ENCODE measurements at places on chromosomes 12 and 14.
A peak's percentile ranks its signal among the peaks of the same experiment; 100 is the strongest.

DNA sequence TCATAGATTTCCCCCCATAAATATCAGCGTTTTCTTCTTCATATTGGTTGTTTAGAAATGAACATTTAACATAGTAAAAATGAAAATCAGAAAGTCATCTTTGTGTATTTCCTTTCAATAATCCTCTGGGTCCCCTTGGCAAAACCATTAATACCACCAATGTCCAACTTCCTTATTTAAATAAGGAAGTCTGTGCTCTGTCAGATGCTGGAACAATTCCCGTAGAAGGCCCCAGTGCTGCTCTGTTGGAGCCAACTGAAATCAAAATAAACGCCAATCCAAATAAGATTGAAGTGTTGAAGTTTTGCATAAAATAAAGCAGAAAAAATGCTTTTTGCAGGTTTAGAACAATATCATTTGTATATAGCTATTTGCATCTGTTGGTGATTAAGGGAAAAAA lies 93.1 kb downstream of the PPM1H start:
- no peak for DNase-seq

GRCh38 chr12:90909069-90909770 lies 45.8 kb downstream of the CCER1 start:
- DNase-seq, result peak; percentile 64

GRCh38 chr12:57853864-57854556 lies 7.5 kb upstream of the CTDSP2 start:
- DNase-seq, result no peak

DNA sequence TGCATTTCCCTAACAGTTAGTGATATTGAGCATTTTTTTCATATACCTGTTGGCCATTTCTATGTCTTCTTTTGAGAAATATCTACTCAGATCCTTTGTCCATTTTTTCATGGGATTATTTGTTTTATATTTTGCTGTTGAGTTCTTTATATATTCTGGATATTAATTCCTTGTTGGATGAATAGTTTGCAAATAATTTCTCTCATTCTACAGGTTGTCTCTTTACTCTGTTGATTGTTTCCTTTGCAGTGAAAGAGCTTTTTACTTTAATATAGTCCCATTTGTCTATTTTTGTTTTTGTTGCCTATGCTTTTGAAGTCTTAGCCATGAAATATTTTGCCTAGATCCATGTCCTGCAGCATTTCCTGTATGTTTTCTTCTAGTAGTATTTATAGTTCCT lies 11.5 kb upstream of the SLC4A8 start:
- no peak for DNase-seq

GRCh38 chr12:2548081-2548480 lies 246.7 kb upstream of the FKBP4 start:
- no peak for DNase-seq

GRCh38 chr14:65228436-65228835 lies 126.1 kb upstream of the MAX start:
- no peak for DNase-seq

DNA sequence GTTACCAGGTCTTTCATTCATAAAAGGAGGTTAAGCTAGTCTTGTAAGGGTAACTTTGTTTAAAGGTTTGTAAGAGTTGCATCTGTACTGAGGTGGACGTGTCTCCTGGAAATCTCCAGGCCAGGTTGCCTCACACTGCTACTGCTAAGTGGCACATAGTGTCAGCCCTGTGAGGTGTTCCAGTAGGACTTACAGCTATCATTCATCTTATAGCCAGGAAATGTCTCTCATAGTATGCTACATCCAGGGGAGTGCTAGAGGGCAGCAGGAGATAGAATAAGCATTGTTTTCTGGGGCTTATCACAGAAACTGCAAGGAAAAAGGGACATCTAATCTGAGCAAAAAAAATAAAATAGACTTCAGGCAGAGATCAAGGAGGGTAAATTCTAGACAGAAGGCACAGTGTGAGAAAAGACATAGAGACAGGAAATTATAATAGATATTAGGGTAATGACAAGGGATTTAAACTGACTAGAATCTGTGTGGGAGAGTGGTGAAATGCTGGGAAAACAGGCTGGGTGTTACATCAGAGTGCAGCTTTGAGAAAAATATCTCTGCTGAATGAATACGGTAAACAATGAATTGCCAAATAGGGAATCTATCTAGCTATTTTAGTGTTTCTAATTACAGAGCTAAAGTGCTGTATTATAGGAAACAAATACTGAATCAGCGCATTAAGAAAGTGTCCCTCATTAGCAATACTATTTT lies 205.1 kb upstream of the ABCD2 start:
- peak; percentile 73 for DNase-seq

DNA sequence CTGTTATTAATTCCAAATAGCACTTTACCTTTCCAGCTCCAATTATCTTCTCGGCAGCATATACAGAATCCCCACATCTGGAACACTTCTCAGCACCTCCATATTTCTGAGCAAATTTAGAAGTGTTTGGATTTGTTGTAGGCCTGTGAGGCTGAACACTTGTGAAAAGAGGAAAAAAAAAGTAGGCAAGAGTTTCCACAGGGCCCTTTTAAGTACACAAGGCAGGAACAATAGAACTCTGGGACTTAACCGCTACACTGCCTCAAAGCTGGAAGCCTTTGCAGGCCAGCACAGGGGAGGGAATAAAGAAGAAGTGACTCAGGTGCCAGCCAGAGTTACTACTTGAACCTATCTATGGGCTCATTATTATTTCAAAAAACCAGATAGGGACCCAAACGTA lies 18.6 kb downstream of the CSRP2 start:
- no peak for DNase-seq

- no peak for DNase-seq
These were observed 447.0 kb downstream of the SLC16A7 start for GRCh38 chr12:60042835-60043234.

- no peak for DNase-seq
These were observed 42.3 kb downstream of the ARMH4 start for GRCh38 chr14:58109744-58110143.

DNA sequence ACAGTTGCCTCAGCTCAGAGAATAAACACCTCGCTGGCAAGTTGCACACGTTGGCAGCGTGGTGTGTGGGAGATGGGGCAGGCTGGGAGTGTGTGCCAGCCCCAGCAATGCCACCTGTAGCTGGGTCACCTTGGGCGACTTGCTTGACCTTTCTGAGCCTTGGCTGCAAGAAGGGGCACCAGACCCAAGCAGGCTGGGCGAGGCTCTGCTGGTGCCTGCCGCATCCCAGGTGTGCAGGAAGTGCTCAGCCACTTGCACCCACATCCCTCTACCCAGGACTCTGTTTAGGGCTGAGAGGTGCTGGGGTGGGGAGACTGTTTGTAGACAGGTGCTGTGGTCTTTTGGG lies 629 bp downstream of the FAM181A start:
- DNase-seq, result no peak

DNA sequence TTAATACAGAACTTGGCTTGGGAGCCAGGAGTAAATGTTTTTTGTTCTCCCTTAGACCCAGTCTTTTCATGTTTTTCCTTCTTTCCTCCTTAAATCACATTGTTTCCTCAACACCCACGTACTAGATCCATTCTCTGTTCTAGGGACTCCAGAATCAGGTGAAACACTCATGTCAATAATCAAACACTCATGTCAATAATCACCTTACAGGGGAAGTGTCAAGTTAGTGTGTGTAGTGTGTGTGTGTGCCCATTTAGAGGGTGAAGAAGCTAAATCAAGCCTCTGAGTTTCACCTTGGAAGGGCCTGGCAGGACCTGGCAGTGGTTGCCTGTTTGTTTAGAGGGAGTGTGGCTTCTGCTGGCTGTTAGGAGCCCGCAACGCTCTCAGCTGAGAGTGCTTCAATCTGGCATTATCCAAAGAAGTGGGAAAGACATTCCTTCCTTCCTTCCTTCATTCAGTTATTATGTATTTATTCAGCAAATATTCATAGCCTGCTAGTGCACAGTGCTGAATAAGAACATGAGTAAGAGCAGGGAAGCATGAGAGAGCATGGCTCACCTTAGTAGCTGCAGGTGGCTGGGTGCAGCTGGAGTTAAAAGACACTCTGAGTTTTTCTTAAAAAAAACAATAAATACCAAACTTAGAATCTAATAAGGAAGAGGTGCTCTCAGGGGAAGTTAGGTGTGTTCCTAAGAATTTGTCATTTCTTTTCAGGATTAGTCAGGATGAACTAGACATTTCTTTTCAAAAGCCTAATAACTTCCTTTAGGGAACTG lies 17.6 kb upstream of the EID3 start:
- peak; percentile 37 for DNase-seq

DNA sequence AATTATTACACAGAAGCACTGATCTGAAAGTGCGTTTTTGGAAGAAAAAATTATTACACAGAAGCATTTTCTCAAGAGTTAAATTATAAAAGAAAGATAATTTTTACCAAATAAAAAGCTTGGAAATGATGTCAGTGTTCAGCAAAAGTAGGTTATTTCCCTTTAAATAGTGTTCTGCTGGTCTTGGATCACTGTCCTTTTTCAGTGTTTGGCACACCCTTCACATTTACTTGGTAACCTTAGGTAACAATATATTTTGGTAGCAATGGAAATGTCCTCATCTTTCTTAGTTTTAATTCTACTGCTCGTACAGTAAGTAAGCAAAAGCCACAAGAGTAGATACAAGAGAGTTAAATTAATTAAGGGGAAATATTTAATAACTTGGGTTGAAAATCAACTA lies 40.3 kb downstream of the FERMT2 start:
- no peak for DNase-seq

DNA sequence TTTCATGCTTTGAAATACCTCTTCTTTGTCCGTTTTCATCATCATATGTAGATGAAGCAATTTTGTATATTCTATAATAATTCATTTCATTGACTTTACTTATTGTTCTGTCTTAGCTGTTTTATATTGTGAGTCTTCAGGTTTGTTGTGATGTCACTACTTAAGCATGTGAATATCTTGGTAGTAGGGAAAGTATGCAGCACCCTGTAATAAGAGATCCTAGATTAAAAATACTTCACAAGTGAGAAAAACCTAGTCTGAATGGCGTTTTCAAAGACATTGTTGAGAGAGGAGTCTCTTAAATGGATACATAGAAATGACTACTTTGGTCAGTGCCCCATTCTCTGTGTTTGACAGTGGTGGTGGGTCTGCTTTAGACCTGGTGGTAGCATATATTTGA lies 61.4 kb downstream of the SLC16A7 start:
- DNase-seq, result peak; percentile 47

DNA sequence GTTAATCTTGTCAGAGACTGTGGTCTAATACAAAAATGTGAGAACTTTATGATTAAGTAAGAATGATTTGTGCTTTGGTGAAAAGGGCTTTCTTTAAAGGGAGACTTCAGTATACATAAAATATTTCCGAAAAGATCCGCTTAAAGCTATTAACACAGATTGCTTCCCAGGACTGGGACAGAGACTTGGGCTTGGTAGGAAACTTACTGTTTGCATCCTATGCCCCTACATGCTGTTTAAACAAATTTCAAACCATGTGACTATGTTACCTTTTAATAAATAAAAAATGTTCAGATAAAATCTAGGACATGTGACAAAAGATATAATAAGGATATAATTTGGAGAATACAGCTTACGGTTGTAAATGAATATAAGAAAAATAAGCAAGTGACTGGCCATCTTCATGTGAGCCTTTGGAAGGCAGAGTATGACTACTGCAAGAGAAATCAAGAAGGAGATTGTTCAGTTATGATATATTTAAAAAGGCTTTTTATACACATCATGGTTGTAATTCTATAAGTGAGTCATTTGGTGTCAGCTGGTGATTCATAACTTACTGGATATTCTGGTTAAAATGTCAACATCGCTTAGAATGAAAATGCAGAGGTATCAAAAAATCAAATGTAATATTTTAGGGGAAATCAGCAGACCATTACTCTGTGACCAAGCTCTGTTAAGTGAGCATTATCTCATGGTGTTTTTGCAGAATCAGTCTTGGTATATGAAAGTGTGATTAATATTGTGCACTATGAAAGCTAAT lies 234.7 kb upstream of the E2F7 start:
- peak; percentile 58 for DNase-seq

DNA sequence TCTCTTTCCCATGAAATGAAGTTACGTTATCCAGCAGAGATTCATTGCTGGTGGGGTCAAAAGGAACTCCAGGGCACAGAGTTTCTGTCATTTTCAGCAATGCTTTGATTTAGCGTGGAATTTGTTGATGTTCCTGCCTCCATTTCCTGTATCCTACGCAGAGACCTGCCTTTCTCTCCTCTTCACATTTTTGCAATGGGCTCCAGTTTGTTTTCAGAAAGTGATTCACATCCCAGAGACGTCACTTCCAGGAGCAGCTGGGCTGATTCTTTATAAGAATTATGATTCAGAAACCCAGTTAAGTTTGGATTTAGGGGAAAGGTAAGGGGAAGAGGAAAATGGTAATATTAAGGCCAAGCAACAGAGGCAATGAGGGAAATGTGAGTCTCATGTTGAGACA lies 11.6 kb downstream of the RNASE10 start:
- DNase-seq, result peak; percentile 16

- peak; percentile 79 for DNase-seq
These were observed 29.1 kb upstream of the ADIPOR2 start for GRCh38 chr12:1661553-1662335.

GRCh38 chr14:100114109-100114765 lies 45.2 kb downstream of the DEGS2 start:
- DNase-seq, result no peak

DNA sequence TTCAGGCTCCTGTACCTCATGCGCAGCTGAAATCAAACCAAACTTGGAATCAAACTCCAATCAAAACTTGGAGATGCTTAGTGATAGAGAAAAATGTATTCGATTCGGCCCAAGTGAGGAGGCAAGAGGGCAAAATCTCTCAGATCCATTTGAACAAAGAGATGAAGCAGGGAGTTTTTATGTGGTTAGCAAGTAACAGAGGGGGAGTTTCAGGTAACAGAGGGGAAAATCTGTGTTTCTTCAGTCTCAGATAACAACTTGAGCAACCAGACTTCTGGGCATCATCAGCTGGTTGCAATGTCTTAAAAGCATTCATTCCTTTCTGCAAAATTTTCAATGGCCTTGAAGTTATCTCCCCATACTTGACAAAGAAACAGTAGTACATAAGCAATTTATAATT lies 245.1 kb upstream of the AVPR1A start:
- DNase-seq, result no peak

DNA sequence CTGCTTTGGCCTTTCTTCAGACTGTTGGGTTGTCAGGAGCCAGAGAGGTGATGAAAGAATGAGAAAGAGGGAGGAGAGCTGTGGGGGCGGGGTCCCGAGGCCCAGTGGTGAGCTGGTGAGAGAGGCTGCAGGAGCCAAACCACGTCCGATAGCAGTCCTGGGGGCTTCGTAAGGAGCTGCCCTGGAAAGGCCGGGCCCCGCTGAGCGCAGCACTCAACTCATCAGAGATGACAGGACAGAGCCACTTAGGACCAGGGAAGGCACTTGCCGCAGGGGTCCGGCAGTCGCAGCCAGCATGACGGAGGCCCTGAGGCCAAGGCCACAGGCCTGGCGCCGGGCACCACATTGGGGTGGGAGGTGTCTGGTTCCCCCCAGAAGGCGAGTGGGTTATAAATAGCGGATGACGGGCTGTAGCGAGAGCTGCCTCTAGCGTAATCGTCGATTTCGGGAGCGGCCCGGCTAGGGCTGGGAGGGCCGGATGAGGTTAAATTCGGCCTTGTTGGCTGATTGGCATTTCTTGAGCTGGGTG lies 179.0 kb downstream of the TSPAN9 start:
- no peak for DNase-seq

All from amniotic epithelial cell (primary cell).